Lower leg skin (tissue), 4 donors: ENCODE measurements at places on chromosomes 13 and 19.
A peak's percentile ranks its signal among the peaks of the same experiment; 100 is the strongest.

DNA sequence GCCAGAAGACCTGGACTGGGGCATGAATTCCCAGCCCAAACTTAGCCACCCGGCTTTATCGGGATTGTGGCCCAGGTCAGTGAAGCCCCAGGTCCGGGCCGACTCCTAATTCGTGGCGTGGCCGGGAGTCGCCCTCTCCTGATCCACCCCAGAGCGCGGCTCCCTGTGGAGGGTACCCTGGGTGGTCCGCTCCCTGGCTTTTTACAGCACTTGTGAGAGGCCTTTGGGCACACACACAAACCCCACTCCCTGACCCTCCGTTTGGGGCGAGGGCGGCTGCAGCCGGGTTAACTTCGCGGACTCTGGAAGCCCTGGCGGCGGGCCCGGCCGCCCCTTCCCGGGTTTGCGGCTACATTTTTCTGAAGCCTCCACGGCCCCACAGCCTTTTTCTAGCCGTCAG lies 56.4 kb downstream of the ZNF568 start:
- DNase-seq, result no peak

GRCh38 chr19:19074196-19074882 lies 10.5 kb downstream of the SLC25A42 start:
- no peak for DNase-seq

- peak; percentile 98 for DNase-seq
These were observed at the start of gene ZNF878 for GRCh38 chr19:12052497-12053169. TSS of gene ZNF878 (minus strand) at chr19:12052961. CDS start at chr19:12052801, 160 bp downstream.

DNA sequence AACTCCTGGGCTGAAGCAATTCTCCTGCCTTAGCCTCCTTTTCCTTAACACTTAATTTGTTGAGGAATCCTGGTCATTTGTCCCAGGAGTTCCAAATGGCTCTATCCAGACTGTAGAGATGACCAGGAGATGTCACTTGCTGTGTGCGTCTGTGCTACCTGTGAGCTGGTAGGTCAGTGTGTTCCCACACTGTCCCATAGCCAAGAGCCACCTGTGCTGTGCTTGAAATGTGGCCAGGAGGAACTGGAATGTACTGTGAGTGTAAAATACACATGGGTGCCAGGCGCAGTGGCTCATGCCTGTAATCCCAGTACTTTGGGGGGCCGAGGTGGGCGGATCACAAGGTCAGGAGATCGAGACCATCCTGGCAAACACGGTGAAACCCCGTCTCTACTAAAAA lies 29.4 kb upstream of the KDM4B start:
- no peak for DNase-seq

- DNase-seq, result no peak
These were observed 28.2 kb upstream of the SDHAF1 start for GRCh38 chr19:35966771-35967170.

- DNase-seq, result no peak
These were observed 71.5 kb downstream of the GGACT start for GRCh38 chr13:100517135-100517534.

- no peak for DNase-seq
These were observed 19.8 kb upstream of the FXYD3 start for GRCh38 chr19:35095667-35096368.

DNA sequence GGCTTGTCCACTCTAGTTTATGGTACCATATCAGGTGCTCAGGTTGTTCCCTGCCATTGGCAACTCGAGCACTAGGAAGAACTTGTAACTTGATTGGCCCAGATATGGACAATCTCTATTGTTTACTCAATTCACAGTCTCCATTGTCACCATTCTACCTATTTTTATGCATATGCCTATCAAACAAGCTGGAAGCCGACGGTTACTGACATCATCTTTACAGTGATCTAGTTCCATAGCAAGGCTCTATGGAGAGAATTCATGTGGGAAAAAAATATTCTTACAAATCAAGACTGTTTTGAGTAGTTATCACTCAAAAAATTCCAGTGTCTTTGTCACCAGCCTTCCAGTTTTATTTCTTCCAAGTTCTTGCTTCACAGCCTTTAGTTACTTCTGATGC lies 1006.2 kb upstream of the PRR20A start:
- DNase-seq, result no peak

DNA sequence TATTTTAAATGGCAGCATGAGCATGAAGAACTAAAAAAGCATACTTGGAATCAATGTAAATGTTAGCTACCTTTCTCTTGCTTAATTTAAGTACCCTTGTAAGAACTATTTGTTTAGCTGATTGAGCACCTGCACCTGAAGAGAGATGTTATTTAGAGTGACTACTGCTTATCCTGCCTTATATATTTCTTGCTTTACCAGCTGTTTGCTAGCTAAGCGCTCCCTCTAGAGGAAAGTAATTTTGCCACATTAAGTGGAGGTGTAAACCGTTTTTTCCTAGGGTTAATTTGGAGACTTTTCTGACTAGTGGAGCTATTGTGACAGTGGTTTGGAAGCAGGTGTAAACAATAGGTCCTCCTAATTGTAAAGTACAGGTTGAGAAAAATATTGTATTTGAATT lies 19.4 kb upstream of the PSG2 start:
- no peak for DNase-seq

DNA sequence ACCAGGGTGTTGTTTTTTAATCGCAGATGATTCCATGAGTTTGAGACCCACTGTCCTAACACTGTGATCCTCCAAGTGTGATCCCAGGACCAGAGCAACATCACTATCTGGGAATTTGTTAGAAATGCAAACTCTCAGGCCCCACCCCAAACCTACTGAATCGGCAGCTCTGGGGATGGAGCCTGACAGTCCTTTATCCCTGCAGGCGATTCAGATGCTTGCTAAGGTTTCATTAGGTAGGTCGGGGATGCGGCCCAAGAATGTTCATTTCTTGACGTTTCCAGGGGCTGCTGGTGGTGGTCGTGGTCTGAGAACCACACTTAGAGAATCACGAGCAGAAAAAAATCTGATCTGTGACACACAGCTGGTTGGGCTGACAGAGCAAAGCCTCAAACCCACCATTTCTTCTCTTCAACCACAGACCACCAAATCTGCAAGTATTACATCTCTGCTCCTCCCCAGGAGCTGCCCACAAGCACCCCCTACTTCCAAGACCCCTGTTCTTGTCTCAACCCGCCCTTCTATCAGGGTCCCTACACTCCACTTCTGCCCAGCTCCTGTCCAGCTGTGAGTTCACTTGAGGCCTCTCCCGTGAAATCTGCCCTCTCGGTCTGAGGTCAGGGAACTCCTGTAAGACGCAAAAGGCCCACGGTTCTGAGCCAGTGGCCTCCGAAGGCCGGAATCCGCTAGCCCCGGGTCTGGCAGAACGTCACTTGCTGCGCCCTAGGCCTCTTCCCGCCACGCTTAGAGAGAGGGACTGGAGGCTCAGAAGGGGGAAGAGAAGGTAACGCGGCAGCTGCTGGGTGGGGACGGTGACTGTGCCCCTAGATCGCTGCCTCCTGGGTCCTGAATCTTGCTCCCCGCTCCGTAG lies 1.1 kb upstream of the FARP1 start:
- DNase-seq, result no peak

DNA sequence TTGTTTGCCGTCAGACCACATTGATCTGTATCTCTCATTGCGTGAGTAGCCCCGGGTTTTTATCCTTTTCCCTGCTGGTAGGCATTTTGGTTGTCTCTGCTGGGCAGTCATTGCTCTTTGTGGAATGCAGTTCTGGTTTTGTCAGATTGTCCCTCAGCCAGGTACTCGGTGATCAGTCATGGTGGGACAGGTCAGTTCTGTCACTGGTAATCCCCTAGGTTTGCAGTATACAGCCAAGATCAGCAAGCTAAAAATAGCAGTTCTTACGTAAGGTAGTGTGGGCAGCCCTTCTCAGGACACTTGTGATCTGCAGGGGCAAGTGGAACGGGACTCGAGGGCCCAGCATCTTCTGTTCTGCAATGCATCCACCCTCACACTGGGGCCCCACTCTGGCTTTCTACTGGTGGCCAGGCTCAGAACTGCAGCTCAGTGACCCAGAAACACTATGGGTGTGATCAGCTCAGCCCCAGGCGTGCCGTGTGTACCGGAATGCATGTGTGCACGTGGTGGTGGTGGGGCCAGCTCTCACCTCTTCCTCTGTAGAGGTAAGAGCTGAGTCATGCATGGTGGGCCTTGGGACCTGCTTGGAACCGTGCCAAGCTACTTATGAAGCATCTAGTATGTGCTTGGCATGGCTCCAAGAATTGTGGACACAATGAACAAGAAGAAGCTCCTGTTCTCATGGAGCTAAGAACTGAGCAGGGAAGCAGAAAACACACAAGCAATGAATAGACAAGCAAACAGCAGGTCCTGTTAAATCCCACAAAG lies 6.3 kb downstream of the PLEKHF1 start:
- DNase-seq, result no peak

DNA sequence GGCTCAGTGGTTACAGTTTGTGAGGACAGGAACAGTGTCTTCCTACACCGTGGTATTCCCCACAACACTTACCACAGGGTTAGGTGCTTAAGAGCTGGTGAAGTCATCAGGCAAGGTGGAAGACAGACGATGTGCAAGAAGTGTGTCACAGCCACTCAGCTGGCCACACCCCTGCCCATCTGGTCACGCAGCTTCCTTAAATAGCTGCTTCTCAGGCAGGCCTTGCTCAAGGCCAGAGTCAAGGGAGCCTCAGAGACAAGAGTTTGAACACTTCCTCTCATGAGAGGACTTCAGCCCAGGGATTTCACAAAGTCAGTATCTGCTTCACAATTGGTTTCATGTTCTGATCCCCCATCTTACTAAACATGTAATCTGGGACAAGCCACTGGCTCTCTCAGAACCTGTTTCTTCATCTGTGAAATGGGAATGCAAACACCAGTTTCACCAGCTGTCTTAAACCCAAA lies 80.3 kb upstream of the FRY start:
- no peak for DNase-seq

DNA sequence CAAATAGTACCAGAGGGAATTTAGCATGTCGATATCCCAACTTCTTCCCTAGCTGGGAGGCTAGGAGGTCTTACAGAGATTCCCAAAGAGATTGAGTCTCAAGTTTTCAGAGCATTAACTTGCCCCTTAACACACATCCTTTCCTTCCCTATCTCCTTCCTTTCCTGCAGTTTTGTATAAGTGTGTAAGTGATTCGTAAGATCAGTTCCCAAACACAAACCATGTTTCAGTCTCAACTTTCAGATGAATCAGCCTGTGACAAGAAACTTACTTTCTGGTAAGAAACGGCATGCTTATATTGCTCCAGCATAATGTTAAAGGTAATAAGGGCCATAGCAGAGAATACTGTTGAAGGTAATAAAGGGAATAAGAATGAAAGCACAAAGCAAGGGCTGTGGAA lies 472.2 kb downstream of the LIG4 start:
- no peak for DNase-seq

DNA sequence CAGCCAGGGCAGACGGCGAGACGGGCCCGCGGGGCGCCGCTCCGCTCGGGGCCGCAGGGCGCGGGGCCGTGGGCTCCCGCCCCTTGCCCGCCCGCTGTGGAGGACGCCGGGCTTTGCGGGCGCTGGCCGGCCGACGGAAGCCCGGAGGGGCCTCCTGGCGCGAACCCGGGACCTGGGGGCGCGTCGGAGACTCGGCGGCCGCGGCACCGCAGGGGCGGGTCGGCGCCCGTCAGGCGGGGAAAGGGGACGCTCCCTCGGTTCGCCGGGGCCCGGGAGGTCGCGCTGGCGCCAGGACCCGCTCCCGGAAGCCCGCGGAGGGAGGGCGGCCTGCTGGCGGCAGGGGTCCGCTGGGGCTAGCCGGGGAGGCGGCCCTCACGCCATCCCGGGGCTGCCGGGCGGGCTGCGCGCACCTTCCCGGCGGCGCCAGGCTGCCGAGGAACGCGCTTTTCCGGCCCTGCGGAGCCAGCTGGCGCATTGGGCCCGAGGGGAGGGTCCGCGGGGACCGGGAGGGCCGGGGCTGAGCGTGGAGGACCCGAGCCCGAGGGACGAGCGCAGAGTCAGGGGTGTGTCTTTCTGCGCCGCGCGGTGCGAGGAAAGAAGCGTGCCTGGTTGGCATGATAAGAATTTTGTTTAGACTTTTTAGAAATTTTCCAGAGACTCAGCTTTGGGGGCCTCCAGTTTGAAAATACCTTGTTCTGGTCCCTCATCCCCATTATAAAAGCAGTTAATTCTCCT lies 511 bp downstream of the GARRE1 start:
- DNase-seq, result no peak

- peak; percentile 36 for DNase-seq
These were observed 11.6 kb upstream of the OR1M1 start for GRCh38 chr19:9075064-9075949.

DNA sequence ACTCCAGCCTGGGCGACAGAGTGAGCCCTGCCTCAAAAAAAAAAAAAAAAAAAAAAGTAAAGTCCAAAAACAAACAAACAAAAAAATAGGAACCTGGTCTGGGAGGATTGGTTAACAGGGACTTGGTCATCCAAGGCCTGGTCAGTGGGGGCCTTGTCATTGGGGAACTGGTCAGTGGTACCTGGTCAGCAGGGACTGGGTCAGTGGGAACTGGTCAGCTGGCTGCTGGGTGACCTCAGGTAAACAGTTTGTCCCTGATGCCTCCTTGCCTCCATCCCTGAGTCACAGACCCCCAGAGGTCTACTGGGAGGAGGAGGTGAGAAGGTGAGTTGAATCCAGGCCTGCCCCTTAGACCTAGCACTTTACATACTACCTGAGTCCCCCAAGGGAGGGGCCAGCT lies 5.7 kb upstream of the ZNF14 start:
- no peak for DNase-seq

GRCh38 chr13:107276936-107277335 lies 709.0 kb upstream of the ARGLU1 start:
- no peak for DNase-seq

DNA sequence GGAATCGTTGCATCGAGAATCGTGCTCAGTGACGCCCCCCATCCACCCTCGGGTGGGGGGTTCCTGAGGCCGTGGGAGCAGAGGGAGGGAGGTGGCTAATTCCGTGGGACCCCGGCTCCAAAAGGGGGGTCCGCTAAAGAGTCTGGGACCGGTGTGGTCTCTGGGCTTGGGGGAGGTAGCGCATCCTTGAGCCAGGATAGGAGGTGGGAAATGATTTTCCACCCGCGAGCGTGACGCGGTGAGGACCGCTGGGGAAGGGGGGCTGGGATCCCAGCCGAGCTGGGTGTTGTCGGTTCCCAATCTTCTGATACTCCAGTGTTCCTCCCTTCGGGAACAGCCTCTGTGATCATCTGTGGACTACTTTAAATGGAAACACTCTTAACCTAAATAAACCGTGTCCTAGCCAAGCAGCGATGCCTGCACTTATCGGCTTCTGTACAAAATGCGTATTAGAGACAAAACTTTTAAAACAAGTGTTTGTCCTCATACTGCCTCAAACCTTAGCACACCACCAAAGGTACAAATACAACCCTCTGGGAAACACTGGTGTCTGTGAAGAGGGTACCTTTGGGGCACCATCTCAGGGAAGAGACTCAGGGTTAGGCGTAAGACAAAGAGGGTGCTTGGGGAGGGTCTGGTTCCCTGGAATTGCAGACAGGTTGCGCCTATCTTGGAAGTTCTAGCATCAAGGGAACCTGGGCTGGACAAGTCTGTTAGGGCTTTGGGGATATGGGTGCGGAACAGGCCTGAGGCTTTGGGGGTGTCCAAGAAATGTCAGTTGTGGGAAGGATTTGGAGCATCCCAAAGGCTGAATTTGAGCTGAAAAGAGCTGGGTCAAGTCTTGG lies 16.0 kb downstream of the KCNC3 start:
- DNase-seq, result no peak

- no peak for DNase-seq
These were observed 47.9 kb upstream of the CEACAM21 start for GRCh38 chr19:41528106-41528505.

GRCh38 chr13:49320975-49321374 lies 73.2 kb downstream of the CDADC1 start:
- DNase-seq, result no peak
